ENCODE measurements at places on chromosomes 12 and 14.

DNA sequence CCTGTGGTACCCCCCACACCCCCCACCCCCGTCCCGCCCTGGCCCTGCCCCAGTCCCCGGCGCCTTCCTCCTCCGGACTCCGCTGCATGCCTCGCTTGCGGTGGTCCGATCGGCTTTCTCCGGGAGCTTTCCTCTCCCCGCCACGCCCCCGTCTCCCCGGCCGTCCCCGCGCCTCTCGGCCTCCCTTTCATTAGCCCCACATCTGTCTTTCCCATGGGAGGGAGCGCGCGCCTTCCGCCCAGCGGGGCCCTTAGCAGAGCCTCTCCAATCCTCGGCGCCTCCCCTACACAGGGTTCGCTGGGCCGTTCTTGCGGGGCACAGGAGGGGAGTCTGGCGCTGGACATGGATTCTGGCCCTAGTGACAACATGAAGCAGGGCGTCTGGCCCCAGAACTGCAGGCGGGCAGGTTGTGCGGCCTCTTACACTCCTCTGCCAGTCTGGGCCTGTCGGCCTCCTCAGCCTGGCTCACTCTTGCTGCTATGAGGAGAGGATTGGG is 1.5 kb upstream of the EFS start:
- no peak for DNase-seq

DNA sequence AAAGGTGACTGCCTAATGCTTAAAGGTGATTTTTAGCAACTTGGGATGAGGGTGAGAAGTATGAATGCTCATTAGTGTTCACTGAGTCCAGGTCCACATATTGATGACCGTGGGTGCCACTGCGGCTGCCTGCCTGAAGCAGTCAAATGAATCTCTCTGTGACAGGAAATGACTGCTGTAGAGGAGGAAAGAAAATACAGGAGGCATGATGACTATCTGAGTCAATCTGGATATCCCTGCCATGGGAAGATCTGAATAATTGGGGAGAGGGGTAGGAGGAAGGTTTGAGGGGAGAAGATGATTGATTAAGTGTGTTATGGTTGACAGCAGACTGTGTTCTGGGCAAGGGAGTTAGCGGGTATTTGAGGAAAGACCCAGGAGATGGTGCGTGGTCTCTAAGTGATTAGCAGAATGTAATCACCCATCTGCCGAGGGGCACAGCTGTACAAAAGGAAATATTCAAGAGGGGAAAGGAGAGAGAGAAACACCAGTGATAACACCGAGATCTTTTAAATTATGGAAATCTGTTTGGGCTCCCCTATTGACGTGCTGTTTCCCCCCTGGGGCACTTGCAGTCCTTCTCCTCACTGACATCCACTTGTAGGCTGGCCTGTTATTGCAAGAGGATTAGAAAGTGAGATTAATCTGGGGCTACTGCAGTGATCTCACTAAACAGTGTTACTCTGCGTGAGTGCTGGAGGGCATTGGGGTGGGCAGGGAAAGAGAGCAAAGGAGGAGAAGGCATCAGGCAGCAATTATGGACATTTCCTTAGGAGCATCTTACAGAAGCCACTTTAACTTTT is 97.7 kb downstream of the AKAP6 start:
- DNase-seq, result no peak

DNA sequence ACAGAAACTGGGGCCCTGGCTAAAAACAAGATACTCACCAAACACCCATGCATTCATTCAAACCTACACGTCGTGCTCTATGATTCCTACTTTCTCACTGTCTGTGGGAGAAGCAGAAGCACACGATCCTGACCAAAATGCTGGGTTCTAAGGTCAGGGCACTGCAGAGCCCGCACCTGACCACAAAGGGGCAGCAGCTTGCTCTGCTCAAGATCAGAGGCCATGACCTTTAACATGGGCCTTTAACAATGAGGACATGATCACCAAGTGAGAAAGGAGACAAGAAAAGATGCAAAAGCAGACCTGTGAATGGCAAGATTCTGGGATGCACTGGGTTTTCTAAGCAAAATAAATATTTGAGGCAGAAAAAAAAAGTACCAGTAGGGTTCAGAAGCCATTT is 40.1 kb upstream of the VPS33A start:
- DNase-seq, result no peak

GRCh38 chr12:93223440-93224426 is 154.0 kb upstream of the NUDT4 start:
- DNase-seq, result no peak

DNA sequence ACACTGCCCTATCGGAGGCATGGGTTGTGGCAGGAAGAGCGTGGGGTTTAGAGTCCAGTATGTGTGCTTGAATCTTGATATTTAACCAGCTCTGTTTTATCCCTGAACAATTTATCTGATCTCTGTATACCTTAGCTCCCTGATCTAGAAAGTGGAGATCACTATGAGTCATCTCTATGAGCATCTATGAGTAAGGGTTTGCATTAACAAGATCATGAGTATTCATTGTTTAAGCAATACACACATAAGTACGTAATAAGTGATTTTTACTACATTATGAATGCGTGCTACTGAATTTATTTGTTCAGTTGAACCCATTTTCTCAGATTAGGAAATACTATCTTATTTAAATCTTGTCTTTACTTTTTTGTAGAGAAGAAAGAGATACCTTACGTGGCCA is 49.4 kb downstream of the GPATCH2L start:
- no peak for DNase-seq

DNA sequence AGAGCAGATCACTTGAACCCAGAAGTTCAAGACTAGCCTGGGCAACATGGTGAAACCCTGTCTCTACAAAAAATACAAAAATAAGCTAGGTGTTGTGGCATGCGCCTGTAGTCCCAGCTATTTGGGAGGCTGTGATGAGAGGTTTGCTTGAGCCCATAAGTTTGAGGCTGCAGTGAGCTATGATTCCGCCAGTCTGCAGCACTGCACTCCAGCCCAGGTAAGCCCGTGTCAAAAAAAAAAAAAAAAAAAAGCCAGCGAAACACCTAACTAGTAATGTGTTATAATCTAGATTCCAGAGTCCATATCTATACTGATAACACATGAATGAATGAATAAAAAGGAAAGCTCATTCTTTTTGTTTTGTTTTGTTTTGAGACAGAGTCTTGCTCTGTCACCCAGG is 18.5 kb upstream of the SLC25A3 start:
- no peak for DNase-seq

DNA sequence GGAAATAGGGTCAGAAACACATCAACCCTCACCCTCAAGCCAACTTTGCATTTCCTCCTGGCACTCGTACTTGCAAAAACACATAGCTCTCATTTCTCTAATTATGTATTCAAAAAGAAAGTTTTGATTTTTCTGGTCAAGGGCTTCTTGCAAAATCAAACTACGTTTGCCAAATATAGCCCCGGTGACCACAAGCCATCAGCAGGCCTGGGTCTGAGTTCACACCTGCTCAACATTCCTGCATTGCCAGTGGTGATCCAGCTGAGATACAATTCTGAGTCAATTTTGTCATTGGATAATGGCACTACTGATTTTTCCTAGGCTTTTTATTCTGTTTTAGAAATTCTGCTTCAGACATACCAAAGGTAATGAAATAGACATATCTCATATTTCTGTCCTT is 10.7 kb upstream of the BHLHE41 start:
- DNase-seq, result no peak

GRCh38 chr12:47316609-47317049 is 236.9 kb upstream of the AMIGO2 start:
- DNase-seq, result no peak

DNA sequence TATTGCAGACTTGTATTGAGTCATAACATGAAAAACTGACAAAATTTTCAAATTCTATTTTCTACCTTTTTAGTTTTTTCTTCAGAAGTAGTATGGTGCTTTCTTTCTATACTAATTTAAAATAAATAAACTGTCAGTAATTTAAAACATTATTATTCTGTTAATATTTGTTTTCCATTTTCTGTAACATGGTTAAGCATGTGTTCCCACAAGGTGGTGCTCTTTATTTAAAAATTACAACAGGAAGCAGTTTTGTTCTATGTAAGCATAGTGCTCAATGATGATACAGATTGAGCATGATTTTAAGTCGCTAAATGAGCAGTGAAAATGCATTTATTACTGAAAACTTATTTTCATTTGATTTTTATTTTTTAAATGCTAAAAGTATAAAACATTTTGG is 114.6 kb downstream of the PPFIA2 start:
- DNase-seq, result no peak

- DNase-seq, result no peak
These were observed 1.8 kb upstream of the SAMD4A start for GRCh38 chr14:54564868-54565784.

GRCh38 chr12:46386877-46387629 is 14.5 kb upstream of the SLC38A2 start:
- no peak for DNase-seq

DNA sequence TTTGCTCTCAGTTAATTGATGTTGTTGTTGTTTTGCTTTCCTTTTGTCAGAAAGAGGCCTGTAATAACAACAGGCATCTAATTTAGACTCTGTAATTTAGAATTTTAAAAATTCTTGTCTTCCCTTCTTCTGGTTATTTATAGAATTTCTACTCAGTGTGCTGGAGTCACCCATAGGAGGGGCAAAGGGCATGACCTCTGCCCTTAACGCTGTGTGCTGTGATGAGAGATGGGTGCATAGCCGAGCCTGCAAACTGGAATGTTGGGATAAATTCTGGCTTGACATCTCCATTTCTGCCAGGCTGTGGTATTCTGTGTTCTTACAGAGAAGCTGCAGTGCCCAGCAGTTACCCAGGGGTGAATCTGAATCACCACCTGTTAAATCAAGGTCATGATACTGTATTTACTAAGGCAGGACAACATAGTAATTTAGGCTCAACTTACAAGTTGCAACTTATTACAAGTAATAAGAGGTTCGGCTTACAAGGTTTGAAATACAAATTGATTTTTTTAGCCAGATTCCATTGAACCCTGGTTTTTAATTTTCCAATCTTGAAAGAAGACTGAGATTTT is 53.3 kb downstream of the TRAF3 start:
- no peak for DNase-seq

- DNase-seq, result no peak
These were observed 7.8 kb upstream of the NXPH4 start for GRCh38 chr12:57208631-57209282.

DNA sequence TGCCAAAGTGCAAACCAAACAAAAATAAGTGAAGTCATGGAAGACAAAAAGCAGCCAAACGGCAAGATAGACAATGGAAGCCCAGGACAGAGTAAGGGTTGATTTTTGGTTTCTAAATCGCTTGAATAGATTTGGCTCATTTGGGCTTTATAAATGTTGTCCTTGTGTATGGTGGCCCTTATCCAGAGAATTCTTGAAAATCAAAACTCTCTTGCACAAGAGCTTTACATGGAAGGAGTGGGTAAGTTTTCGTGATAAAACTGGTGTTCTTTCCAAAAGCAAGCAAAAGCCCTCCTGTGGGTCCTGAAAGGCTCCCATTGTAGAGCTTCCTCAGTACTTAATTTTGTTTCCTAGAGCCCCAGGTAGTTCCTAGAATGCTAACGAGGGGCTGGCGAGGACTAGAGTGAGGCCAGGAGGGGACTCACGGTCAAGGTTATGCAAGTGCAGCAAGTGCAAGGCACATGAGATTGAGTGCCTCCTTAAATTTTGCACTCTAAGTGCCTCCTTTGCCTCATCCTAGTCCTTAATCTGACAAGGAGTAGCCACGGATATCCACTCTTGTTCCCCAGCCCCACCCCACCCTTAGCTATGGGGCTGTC is 4.1 kb downstream of the SIX6 start:
- no peak for DNase-seq

- DNase-seq, result no peak
These were observed 1151.7 kb downstream of the VRK1 start for GRCh38 chr14:97948841-97949240.
